Lower leg skin (tissue), 4 donors: ENCODE measurements at places on chromosomes 7 and 10.
A peak's percentile ranks its signal among the peaks of the same experiment; 100 is the strongest.

DNA sequence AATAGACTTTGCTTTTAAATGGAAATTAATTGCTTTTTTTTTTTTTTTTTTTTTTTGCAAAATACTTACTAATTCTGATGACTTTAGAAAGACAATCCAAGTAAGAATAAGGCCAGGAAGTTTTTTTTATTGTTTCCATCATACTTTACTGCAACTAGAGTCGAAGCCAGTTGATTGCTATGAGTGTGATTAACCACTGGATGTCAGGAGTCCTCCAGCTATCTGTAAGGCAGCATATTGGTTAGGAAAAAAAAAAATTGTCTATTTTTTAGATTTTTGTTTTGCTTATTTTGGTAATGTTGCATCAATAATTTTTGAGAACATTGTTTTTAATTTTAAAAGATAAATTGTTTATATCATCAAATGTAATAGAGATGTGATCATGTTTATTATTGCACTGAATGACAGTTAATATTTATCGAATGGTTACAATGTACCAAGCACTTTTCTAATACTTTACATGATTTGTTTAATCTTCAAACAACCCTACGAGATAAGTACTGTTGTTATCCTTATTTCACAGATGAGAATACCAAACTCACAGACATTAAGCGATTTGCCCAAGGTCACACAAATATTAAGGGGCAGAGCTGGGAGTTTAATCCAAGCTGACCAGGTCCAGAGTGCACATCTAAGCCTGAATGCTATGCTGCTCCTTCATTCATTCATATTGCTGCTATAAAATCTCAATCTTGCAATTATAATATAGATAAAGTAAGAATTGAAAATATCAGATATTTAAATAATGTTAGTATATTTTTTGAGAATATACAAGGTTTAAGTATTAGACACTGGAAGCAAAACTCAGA, 19.9 kb upstream of the LMOD2 start:
- DNase-seq = no peak

GRCh38 chr10:61389887-61390286, 63.3 kb downstream of the TMEM26 start:
- no peak for DNase-seq

- DNase-seq = no peak
Observed at GRCh38 chr10:69270990-69271389, 7.3 kb upstream of the HK1 start.

- DNase-seq = no peak
Observed at GRCh38 chr10:119538632-119539358, 3.7 kb downstream of the RGS10 start.

DNA sequence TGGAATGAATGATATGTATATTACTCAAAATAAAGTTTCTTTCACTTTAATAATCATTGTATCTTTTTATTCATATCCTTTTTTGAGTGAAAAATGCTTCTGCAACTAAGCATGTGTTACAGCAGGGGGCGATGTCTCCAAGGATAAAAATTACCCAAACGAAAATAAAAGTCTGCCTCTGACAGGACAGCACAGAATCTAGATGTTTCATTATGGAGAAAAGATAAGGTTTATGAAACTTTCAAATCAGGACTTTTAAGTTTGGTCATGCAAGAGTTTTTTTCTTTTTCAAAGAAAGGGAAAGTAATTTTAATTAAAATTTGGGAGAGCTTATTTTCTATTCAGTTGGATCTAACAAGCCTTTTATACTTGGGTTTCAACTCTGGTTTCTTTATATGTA, 48.4 kb downstream of the TES start:
- DNase-seq = no peak

GRCh38 chr7:130022623-130023175, 28.5 kb downstream of the ZC3HC1 start:
- no peak for DNase-seq

DNA sequence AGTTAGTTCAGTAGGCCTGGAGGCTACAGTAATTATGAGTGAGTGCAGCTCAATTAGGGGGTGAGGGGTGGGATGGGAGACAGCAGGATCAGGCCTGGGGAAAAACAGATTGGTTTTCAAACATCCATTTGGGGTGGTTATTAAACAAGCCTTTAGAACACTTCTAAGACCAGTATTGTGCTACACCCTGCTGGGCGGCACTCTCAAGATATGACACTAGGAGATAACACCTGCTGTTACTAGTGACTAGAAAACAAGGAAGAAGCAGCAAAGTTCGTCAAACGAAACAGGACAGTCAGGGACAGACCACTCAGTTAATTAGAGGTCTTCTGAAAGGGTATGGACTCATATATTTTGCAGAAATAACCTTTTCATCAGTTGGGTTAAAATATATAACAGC, 353.6 kb downstream of the PTEN start:
- DNase-seq = no peak

- peak; percentile 56 for DNase-seq
Observed at GRCh38 chr10:48603421-48604038, 1.3 kb downstream of the ARHGAP22 start.

- no peak for DNase-seq
Observed at GRCh38 chr10:32142646-32143045, 86.4 kb upstream of the KIF5B start.

DNA sequence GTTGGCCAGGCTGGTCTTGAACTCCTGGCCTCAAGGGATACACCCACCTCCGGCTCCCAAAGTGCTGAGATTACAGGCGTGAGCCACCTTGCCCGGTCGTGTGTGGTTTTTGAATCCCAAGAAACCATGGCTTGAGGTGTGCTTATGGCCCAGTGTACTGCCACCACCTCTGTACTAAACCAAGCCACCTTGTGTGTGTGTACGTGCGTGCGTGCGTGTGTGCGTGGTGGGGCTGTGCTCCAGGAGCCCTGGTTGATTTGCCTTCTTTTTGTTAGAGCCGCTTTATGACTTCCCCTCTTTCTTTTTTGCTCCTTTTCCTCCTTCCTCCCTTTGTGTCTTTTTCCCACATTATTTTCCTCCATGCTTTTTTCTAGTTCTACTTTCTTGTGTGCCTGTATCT, 121.4 kb downstream of the CAMK1D start:
- no peak for DNase-seq

DNA sequence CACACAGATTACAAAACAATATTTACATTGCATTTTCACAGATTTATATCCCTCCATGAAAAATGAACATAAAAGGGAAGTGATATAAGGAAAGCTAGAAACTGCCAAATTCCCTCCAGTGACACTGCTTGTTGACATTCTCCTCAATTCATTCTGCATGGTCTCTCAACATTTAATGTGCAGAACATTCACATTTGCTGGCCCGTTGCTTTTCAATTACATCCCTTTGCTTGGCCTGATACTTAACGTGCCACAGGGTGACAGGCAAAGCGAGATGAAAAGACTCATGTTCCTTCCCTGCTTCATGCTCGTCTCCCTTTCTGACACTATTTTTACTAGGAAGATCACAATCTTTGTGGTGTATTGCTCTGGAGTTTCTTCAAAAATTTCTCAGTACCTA, 1019.7 kb upstream of the LRRN3 start:
- DNase-seq = no peak
